Ascending aorta (tissue), 2 donors: ENCODE measurements at places on chromosomes 5 and 9.
A peak's percentile ranks its signal among the peaks of the same experiment; 100 is the strongest.

GRCh38 chr9:89484475-89485404 is 13.2 kb downstream of the SEMA4D start:
- no peaks in the 10 kb centered on the region for H3K27me3 ChIP-seq
- DNase-seq = no peak
- H3K4me1 ChIP-seq = no peaks in the 10 kb centered on the region

- no peak overlapping the region for H3K27ac ChIP-seq
- H3K4me1 ChIP-seq = no peaks in the 10 kb centered on the region
- H3K4me3 ChIP-seq = no peak overlapping the region
- H3K27me3 ChIP-seq = no peaks in the 10 kb centered on the region
These were observed 19.7 kb downstream of the ZCCHC10 start for GRCh38 chr5:133006653-133007052.

DNA sequence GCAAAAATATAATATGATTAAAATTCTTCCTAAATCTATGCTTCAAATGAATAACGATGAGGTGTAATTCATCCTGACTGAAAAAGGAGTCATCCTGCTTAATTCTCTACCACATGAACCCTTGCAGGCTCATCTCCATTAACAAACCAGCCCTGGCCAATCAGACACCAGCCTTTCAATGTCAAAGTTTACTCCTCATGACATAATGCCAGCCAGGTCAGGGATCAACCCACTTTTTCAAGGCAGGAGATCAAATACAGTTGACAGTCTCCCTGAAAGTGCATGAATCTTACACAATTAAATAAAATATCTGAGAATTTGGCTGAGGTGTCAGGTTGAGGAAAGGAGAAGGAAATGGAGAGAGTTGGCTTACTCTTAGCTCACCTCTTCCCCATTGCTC is 7.0 kb downstream of the GRIN3A start:
- no peak overlapping the region for H3K27ac ChIP-seq
- H3K4me1 ChIP-seq = no peaks in the 10 kb centered on the region
- no peaks in the 10 kb centered on the region for H3K27me3 ChIP-seq
- no peak for DNase-seq
- H3K4me3 ChIP-seq = no peak overlapping the region
- no peaks in the 10 kb centered on the region for H3K36me3 ChIP-seq

DNA sequence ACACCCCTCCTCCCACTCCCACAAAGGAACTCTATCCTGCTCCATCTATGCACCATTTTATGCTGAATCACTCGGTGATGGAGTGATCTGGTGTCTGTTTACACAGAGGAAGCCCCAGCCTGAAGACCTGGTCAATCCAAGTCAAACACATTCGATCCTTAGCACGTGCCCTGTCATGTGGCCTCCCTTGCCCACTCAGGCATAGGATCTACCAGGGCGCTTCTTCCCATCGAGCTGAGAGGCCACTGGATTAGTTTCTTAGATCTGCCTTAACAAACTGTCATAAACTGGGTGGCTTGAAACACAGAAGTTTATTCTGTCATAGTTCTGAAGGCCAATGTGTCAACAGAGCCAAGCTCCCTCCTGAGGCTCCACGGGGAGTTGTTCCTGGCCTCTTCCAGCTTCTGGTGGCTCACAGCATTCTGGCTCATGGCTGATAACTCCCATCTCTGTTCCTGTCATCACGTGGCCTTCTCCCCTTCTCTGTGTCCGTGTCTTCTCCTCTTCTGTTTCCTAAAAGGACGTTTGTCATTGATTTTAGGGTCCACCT is 34.2 kb downstream of the FOXI1 start:
- no peaks in the 10 kb centered on the region for H3K36me3 ChIP-seq
- H3K27me3 ChIP-seq = no peaks in the 10 kb centered on the region
- H3K4me3 ChIP-seq = no peak overlapping the region
- H3K27ac ChIP-seq = no peak overlapping the region
- no peak for DNase-seq

GRCh38 chr9:133032171-133032570 is 1.4 kb downstream of the GTF3C5 start:
- peak overlapping the region; percentile 96 for H3K4me3 ChIP-seq
- no peaks in the 10 kb centered on the region for H3K36me3 ChIP-seq
- H3K4me1 ChIP-seq = peaks cover 10% of the 10 kb centered on the region
- no peak for DNase-seq

GRCh38 chr5:96807075-96807654 is 580 bp downstream of the ERAP1 start:
- no peaks in the 10 kb centered on the region for H3K4me1 ChIP-seq
- no peak for DNase-seq
- peak overlapping the region; percentile 95 for H3K4me3 ChIP-seq
- peak overlapping the region; percentile 100 for H3K27ac ChIP-seq
- H3K27me3 ChIP-seq = no peaks in the 10 kb centered on the region

- H3K36me3 ChIP-seq = no peaks in the 10 kb centered on the region
- no peaks in the 10 kb centered on the region for H3K4me1 ChIP-seq
- H3K27ac ChIP-seq = no peak overlapping the region
- no peak for DNase-seq
- no peaks in the 10 kb centered on the region for H3K27me3 ChIP-seq
These were observed 268.3 kb upstream of the WWC1 start for GRCh38 chr5:168023191-168023590.

GRCh38 chr5:178854284-178854683 is 5.5 kb upstream of the ZNF354B start:
- H3K27ac ChIP-seq = no peak overlapping the region
- H3K4me3 ChIP-seq = no peak overlapping the region
- no peak for DNase-seq
- no peaks in the 10 kb centered on the region for H3K4me1 ChIP-seq
- H3K36me3 ChIP-seq = no peaks in the 10 kb centered on the region

DNA sequence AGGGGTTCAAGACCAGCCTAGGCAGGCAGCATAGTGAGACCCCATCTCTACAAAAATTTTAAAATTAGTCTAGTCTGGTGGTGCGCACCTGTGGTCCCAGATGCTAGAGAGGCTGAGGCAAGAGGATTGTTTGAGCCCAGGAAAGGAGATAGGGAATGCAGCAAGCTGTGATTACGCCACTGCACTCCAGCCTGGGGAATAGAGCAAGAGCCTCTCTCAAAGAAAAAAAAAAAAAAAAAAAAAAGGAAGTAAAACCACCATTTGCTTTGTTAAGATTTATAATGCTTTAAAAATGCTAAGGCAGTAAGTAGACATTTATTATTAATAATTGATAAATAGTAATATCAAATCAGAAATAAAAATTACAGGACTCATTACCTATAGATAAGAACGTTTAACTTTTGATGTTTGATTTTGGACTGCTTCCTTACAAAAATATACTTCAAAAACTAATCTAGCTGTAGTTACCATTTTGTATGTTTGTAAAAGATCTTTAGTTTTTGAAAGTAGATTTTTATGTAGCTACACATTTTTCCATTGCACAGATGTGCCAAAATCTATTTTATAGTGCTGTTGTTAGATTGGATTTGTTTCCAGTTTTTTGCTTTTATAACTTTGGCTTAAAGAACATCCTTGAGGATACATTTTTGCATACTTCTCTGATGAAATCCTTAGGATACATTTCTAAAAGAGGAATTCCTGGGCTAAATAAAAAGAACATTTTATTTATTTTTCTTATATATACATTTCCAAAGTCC is 86.4 kb downstream of the INIP start:
- no peak for DNase-seq
- no peaks in the 10 kb centered on the region for H3K36me3 ChIP-seq
- H3K27ac ChIP-seq = no peak overlapping the region
- H3K4me1 ChIP-seq = no peaks in the 10 kb centered on the region
- no peak overlapping the region for H3K4me3 ChIP-seq

- H3K27me3 ChIP-seq = no peaks in the 10 kb centered on the region
- DNase-seq = no peak
- no peak overlapping the region for H3K4me3 ChIP-seq
- H3K27ac ChIP-seq = peak overlapping the region; percentile 31
- peaks cover 23% of the 10 kb centered on the region for H3K4me1 ChIP-seq
- H3K36me3 ChIP-seq = no peaks in the 10 kb centered on the region
These were observed 431.0 kb upstream of the MEF2C start for GRCh38 chr5:89313804-89314588.

DNA sequence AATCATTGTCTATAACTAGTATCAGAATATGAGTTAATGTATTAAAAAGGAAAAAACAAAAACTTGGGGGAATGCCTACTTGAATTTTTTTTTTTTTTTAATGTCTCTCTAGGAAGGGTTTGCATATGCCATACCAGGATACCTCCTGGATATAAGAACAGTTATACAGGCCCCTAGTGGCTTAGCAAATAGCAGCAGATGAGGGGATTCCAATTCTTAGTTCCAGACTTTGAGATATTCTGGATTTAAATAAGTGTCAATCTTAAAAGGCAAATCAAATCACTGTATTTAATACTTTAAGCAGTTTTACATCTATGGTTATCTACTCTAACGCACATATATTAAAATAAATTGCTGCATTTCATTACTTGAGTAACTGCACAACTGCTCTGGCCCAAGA is 1055.5 kb upstream of the DMAC1 start:
- no peaks in the 10 kb centered on the region for H3K36me3 ChIP-seq
- no peak for DNase-seq
- peaks cover 4% of the 10 kb centered on the region for H3K4me1 ChIP-seq
- H3K27ac ChIP-seq = no peak overlapping the region

DNA sequence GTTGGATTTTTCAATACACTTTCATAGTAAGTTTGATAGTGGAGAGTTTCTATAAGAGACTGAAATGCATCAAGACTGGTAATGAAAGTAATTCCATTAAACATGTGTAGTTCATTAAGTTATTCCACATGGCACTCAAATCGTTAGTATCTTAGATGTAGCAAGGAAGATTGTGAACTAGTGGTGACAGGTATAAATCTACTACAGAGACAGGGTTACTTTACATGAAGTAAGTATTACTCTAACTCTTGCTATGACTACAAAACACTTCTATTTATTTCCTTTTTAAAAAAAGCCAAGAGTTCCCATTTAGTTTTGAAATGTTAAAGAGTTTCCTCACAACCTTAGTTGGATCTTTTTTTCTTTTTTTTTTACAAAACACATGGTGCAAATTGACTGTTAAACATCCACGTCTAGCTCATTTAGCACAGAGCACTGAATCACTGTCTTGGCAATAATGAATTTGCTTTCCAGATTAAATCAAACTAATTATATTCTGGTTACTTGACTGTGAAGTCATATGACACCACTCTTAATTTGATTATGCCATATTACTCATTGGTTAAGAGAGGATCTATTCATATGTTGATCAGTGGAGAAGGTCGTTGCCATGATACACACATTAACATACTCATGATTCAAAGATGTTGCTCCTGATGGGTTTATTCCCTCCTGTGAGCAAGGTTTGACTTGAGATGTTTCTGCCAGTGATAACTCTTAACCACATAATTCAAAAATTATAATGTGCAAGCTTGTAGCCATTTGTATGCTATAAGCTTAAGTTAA is 644.8 kb downstream of the EFNA5 start:
- H3K27me3 ChIP-seq = no peaks in the 10 kb centered on the region
- DNase-seq = no peak
- H3K36me3 ChIP-seq = no peaks in the 10 kb centered on the region

GRCh38 chr9:16515879-16516301 is 354.6 kb downstream of the BNC2 start:
- H3K4me3 ChIP-seq = peak overlapping the region; percentile 42
- H3K4me1 ChIP-seq = no peaks in the 10 kb centered on the region
- H3K27me3 ChIP-seq = no peaks in the 10 kb centered on the region
- no peaks in the 10 kb centered on the region for H3K36me3 ChIP-seq
- DNase-seq = no peak

DNA sequence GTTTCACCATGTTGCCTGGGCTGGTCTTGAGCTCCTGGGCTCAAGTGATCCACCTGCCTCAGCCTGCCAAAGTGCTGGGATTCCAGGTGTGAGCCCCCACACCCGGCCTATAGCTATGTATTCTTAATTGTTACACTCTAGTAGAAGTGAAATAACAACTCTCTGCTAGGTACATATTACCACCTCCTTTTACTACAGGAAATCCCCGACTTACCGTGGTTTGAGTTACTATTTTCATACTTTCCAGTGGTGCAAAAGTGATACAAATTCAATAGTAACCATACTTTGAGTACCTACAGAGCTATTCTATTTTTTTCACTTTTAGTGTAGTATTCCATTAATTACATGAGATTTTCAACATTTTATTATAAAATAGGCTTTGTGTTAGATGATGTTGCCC is 719 bp downstream of the ARL14EPL start:
- no peaks in the 10 kb centered on the region for H3K27me3 ChIP-seq
- no peaks in the 10 kb centered on the region for H3K4me1 ChIP-seq
- no peaks in the 10 kb centered on the region for H3K36me3 ChIP-seq
- H3K4me3 ChIP-seq = no peak overlapping the region
